ENCODE measurements at places on chromosomes 4 and X.

DNA sequence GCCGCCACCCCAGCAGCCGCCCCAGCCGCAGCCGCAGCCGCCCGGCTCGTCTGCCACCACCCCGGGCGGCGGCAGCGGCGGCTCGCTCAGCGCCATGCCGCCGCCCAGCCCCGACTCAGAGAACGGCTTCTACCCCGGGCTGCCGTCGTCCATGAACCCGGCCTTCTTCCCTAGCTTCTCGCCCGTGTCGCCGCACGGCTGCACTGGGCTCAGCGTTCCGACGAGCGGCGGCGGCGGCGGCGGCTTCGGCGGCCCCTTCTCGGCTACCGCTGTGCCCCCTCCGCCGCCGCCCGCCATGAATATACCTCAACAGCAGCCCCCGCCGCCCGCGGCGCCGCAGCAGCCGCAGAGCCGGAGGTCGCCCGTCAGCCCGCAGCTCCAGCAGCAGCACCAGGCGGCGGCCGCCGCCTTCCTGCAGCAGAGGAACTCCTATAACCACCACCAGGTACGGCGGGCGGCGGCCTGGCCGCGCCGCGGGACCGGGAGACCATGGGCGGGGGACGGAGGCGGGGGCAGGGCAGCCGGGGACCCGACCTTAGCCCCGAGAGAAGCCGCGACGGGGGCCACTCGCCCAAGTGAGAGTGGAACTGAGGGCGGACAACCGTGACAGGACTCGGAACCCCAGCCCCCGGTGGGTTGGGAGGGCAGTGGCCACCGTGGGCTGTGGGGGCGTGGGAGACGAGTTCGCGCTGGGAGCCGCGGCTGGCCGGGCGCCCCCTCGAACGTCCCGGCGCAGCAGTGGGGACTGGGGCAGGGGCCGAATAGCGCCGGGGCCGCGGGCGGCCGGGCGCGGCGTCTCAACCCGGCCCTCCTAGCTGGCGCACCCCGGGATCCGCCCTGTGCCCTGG is 1.8 kb downstream of the CPEB2 start:
- DNase-seq: peak; percentile 28

DNA sequence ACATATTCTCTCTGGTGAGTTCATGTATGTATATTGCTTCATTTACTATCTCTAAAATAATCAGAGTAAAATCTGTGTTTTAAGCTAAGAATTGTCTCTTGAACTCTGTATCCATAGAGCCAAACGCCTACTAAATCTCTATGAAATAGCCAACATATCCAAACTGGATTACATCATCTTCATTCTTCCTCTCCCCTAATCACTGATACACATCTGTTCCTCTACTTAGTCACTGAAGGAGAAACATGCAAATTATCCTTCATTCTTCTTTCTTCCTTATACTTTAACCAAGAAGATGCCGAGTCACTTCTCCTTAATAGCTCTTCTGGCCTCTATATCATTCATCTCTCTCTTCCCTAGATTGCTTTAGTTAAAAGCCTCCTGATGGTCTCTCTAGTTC is 630.4 kb upstream of the FTHL17 start:
- no peak for DNase-seq

DNA sequence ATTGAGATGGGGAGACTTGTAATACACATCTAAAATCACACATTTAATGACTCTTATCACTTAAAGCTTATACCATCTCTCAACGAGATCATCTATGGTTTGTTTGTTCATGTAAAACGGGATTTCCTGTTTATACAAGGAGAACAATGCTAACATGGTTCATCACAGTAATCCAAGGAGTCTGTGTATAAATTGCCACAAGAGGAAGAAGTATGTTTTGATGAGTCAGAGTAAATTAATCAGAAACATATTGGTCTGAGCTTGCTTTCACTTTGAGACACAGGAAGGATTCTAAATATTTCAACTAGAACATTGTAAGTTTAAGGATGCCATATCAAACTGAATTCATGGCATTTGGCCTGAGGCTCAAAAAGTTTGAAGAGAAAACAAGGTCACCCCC is 594.1 kb downstream of the GLUD2 start:
- peak; percentile 70 for DNase-seq

DNA sequence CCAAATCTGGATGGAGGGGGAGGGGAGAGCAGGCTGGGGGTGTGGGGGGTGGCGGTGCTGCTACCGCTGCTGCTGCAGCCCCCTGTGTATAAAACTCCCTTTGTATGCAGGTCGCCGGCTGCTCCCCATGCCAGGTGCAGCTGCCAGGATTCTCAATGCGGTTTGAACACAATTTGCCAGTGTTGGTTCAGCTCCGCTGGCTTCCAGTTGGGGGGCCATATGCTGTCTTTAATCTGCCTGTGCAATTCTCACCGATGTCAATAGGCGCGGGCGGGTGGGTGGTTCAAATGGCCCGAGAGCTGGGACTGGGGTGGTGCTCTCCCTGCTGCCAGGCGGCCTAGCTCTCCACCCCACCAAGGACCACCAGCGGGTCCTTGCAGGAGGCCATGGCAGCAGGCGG is 257.6 kb downstream of the BCOR start:
- DNase-seq: no peak

DNA sequence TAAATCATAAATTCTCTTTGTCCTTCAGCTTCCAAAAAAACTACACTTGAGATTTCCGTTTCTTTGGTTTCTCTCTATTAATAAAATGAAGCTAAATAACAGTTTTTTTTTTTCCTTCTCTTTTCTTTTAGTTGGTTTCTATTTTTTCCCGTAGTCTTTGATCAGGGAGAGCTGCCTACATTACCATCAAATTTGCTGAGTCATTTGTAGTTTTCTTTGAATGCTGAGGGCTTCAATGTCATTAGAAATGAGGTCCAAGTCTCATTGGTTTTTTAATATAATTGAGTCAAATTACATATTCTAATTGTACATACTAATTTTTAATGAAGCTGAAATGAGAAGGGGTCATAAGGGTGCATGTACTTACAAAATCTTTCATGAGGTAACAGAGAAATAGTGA is 550.2 kb downstream of the GBA3 start:
- DNase-seq: no peak
